Activated CD8-positive, alpha-beta memory T cell treated with anti-CD3 and anti-CD28 coated beads for 4 hours (primary cell): ENCODE measurements at places on chromosomes 5 and 9.

- no peak for DNase-seq
Measured at GRCh38 chr9:92734931-92735635, 29.6 kb downstream of the BICD2 start.

GRCh38 chr5:157148734-157149615, 6.3 kb upstream of the MED7 start:
- peak; percentile 75 for DNase-seq

DNA sequence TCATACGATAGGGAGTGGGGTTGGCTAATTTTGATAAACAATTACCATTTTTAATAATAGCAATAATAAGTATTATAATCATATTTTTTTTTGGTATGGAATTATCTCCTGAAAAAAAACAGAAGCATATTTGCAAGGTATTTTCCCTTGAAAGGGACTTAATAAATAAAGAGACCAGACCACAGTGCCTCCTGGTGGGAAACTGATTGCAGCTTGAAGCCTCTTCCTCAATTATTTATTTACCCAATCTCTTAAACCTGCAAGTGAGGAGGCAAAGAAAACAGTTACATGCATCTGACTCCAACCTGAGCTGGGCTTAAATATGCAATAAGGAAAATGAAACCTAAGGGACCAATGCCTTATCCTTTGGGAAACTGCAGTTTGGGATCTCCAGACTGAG, 388.1 kb upstream of the ACO1 start:
- no peak for DNase-seq

DNA sequence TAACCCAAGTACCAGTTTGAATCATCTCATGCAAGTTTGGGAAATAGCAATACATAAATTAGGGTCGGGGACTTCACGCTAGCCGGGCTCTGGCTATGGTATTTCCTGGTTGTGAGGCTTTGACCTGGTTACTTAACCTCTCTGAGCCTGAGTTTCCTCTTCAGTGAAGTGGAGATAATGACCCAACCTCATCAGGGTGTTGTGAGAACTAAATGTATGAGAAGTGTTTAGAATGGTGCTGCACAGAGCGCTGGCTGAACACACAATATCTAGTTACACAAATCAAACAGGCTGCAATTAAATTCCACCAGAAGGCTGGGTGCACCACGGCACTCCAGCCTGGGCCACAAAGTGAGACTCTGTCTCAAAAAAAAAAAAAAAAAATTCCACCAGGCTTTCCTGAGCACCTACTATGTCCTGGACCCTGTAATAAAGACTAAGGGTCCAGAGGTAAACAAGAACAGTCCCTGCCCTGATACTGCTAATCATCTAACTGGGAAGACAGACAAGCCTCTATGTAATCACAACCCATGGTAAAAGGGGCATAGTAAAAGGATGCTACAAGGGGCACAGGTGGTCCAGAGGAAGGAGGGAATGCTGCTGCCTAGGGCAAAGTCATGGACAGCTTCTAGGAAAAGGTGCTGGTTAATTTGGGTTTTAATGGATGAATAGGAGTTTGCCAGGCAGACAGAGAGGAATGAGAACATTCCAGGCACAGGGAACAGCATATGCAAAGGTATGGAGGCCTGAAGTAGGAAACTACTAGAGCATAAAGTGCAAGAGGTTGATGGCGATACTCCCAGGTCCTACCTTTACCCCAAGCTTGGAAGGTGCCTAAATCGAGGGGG, 27.7 kb downstream of the DUSP1 start:
- no peak for DNase-seq

DNA sequence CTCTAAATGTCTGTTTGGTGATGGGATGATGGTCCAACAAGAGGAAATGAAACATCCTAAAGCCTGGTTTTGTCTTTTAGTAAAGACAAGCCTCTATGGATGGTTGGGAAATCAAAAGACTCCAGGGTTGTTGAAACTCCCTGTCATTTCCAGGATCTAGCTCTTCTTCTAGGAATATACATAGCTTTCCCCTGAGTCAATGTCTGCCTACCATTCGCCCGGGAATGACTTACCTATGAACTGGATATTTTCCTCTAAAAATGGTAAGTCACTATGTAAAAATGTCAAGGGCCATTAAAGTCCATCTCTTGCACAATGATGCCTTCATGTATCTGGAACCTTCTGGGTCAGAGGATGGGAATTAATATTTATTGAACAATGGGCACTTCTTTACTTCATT, 11.1 kb upstream of the KIF12 start:
- no peak for DNase-seq

DNA sequence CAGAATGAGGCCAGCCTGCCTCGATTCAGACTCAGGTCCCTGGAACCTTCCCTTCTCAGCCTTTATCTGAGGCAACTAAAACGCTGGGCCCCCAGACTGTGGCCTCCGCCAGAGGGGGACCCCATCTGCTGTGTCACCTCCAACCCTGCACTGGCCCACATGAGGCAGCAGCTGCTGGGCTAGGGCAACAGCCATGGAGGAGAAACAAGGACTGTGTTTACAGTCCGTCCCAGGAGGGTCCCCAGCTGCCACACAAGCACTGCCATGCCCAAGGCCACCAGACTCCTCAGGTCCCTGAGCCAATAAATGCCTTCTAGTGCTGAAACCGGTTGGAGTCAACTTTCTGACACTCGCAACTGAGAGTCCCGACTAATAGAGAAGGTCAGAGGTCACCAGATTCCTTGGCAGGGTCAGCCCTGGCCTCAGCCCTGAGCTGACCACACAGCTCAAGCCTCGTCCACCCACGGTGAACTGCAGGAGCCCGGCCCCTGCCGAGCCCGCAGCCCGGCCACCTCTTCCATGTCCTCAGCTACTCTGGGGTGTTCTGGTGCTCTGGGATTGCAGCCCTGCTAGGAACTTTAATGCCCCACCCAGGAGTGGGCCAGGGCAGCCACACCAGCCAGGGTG, 77.0 kb downstream of the ZNF354C start:
- no peak for DNase-seq

DNA sequence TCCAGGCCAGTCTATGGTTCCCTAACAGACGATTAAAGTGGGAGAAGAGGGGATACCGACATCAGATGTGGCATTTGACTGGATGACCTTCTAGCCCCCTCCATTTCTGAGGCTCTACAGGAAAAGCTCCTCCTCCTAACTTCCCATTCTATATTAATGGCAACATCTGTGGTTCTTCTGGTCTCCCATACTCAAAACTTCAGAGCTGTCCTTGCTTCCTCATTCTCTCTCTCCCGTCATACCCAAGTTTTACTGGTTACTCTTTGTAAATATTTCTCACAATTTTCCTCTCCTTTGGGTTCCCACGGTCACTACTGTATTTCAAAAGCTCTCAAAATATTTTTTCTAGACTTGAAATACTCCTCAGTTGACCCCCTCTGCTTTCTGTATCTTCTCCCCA, 36.0 kb upstream of the IL7R start:
- no peak for DNase-seq

GRCh38 chr5:103428411-103428871, 134.1 kb downstream of the NUDT12 start:
- no peak for DNase-seq

GRCh38 chr5:77893225-77893860, 117.2 kb upstream of the TBCA start:
- no peak for DNase-seq

DNA sequence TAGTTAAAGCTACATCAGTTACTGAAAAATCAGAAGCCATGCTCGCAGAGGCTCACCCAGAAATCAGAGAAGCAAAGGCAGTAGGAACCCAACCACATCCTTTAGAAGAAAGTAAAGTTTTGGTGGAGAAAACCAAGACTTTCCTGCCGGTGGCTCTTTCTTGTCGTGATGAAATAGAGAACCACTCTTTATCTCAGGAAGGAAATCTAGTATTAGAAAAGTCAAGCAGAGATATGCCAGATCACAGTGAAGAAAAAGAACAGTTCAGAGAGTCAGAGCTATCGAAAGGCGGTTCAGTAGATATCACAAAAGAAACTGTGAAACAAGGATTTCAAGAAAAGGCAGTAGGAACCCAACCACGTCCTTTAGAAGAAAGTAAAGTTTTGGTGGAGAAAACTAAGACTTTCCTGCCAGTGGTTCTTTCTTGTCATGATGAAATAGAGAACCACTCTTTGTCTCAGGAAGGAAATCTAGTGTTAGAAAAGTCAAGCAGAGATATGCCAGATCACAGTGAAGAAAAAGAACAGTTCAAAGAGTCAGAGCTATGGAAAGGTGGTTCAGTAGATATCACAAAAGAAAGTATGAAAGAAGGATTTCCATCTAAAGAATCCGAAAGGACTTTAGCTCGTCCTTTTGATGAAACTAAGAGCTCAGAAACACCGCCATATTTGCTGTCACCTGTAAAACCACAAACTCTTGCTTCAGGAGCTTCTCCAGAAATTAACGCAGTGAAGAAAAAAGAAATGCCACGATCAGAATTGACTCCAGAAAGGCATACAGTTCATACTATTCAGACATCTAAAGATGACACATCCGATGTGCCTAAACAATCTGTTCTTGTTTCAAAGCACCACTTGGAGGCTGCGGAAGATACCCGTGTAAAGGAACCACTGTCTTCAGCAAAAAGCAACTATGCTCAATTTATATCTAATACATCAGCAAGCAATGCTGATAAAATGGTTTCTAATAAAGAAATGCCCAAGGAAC, 47.2 kb downstream of the CMYA5 start:
- DNase-seq = no peak

DNA sequence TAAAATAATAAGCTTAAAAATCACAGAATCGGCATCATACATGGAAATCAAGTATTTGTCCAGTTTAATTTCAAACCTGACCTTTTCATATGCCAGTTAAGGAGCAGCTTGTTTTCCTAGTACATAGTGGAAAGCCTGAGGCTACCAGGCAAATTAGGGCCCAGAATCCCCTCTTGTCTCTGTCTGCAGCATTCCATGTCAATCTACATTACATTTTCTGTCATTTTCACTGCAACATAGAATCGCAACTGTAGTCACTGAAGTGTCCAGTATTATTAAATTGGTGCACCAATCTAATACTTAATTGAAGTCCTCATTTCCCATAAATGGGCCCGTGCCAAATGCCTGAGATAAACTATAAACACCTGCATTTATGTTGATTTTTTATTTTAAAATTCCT, 1352.2 kb upstream of the ACO1 start:
- no peak for DNase-seq

DNA sequence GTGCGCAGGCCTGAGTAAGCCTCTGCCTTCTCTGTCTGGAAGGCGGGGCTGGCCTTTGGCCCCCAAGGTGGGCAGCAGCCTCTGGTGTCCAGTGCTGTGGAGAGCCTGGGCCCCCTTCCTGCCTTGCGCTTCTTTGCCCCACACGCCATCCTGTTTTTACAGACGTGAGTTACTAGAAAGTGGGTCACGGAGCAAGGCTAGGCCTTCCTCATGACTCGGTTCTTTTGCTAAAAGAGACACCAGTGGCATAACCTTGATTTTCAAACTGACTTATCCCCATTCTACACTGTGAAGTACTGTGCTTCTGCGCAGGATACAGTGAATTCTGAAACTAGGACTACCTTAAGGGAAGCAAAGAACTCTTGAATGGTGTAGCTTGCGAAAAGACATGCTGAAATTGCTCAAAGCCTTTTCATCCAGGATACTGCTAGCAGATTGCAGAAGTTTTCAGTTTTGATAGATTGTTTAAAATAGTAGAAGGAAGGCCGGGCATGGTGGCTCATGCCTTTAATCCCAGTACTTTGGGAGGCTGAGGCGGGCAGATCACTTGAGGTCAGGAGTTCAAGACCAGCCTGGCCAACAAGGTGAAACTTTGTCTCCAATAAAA, 7.2 kb downstream of the ROPN1L start:
- no peak for DNase-seq

GRCh38 chr5:135400866-135401265, 1.8 kb upstream of the MACROH2A1 start:
- no peak for DNase-seq

GRCh38 chr9:137138722-137139467, at the start of gene GRIN1:
GRIN1 (plus strand) TSS chr9:137139154; CDS start chr9:137139487, 333 bp downstream.
- no peak for DNase-seq

DNA sequence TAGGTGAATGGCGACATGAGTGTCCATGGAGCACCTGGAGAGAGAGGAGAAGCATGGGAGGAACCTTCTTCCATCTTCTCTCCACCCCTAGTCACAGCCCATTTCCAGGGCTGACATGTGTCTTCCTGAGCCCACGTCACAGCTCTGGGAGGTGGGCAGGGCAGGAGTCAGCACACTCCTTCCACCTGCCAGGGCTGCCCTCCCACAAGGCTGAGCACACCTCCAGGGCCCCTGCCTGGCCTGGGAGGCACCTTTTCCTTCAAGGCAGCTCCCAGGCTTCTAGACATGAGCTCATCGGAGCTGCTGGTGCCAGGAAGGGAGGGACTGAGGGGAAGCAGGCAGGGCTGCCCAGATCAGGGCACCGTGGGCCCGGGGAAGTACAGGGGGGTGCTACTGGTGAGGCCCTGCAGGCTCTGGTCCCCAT, 13.6 kb upstream of the SYNPO start:
- DNase-seq = no peak

DNA sequence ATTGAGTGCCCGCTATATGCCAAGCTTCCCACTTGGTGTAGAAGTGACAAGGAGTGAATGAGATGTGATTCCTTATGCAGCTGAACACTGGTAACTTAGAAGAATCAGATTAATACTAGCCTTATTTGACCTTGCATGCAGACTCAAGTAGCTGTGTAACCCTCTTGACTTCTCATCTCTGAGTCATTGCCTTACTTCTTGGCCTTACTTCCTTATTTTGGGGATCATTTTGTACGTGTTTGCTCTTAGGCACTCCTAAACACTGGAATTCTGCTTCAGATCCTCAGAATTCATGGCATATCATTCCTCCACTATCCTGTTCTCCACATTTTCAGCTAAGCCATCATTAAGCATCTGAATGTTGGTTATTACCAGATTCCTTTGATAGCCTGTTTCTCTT, 948.9 kb upstream of the ARRDC3 start:
- no peak for DNase-seq

DNA sequence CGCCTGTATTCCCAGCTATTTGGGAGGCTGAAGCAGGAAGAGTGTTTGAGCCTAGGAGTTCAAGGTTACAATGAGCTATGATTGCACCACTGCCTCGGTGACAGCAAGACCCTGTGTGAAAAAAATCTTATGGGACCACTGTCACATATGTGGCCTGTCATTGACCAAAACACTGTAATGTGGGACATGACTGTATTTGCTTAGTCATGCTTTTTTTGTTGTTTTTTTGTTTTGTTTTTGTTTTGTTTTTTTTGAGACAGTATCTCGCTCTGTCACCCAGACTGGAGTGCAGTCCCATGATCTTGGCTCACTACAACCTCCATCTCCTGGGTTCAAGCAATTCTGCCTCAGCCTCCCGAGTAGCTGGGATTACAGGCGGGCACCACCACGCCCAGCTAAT, 13.5 kb downstream of the POLR1E start:
- DNase-seq = no peak

DNA sequence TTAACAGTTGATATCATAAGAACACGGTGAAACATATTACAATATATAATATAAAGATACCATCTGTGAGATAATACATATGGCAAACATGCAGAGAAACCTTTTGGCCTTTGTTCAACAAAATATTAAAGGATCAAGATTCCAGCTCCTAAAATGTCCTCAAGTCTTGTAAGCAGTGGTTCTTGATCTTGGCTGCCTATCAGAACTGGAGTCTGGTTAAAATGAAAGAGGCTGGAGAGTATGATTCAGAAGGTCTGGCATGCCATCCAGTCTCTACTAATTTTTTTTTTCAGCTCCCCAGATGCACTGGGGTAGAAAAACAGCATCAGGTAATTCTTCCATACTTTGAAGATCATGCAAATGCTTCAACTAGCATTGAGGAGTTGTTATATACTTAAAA, 83.2 kb downstream of the TNC start:
- DNase-seq = no peak
